ENCODE measurements at places on chromosomes 7 and 10.

- no peak for DNase-seq
These were observed 44.8 kb downstream of the MALSU1 start for GRCh38 chr7:23343806-23344475.

GRCh38 chr10:51567271-51567670 is 132.1 kb downstream of the CSTF2T start:
- no peak for DNase-seq

DNA sequence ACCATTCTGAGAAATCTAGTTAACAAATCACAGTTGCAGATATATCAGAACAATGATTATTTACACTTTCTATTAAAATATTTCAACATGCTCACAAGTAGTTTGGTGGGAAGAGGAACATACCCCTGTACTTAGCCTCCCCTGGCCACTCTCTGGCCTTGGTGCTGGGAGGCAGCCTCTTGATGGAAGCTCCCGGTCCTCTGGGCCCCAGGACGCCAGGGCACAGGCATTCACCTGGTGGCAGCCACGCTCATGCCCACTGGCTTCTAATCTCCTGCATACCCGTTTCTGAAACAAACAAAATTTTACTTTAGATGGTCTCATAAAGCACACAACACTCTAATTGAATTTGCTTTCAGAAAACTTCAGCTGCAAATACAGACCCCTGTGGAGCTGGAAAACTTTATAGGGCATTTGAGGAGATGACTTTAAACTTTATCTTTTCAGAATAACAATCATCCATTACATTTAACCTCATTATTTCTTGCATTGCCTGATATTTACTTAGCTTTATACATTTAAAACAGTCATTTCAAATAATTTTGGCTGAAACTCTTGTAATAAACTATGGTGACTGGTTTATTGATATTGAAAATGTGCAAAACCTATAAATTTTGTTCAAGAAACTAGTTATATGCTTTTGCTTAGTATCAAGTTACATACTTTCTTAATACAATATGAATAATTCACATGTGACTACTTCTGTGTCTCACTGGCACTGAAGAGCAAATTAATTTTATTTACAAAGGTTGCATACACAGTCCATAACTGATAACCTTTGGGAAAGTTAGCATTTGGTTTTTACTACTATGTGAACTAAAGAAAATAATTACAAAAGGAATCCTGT is 30.8 kb downstream of the C10orf143 start:
- DNase-seq: no peak

GRCh38 chr7:142873281-142873784 is 12.2 kb downstream of the TRPV6 start:
- DNase-seq: peak; percentile 65

DNA sequence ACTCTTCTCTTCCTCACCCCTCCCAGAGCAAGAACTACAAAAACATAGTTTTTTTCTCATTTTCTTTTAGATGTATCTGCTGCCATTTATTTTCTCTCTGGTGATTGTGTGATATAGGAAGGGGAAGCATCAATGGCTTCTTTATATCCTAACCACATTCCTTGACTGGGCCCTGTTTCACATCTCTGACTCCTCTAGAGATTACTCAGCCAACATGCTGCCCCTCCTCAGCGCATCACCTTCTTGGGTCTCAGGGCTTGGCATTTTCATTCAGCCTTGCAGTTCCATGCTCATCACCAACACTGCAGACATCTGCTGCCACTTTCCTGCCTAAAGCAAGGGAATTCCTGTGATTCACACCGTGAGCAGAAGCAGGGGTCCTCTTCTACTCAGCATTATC is 705.5 kb downstream of the AUTS2 start:
- peak; percentile 63 for DNase-seq

DNA sequence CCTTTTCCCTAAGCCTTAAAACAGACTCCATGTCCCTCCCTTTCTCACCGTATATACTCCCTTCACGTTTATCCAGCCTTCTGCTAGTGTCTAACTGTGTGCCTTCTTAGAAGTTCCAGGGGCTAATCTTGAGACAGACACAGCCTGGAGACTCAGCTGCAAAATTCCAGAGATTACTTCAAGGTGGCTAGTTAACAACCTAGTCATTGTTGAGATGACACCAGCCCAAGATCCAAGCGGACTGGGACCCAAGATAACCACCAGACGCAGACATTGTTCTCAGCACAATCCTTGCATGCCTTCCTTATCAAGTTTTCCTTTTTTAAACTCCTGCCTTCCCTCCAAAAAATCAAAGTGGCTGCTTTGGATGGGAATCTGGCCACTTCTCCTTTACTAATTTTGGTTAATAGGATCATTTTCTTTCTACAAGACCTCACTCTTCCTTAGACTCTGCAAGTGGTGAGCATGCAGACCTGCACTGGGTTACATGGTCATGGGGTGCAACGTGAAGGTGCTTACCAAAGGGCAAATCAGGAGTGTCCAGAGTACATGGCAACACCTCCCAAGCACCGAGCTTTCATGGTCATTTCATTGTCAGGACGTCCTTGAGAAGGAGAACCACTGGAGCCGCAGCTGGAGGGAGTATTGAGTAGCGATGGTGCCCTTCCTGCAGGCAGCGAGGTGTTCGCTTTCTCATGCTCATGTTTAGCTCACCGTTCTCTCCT is 69.7 kb downstream of the ANLN start:
- DNase-seq: peak; percentile 78

DNA sequence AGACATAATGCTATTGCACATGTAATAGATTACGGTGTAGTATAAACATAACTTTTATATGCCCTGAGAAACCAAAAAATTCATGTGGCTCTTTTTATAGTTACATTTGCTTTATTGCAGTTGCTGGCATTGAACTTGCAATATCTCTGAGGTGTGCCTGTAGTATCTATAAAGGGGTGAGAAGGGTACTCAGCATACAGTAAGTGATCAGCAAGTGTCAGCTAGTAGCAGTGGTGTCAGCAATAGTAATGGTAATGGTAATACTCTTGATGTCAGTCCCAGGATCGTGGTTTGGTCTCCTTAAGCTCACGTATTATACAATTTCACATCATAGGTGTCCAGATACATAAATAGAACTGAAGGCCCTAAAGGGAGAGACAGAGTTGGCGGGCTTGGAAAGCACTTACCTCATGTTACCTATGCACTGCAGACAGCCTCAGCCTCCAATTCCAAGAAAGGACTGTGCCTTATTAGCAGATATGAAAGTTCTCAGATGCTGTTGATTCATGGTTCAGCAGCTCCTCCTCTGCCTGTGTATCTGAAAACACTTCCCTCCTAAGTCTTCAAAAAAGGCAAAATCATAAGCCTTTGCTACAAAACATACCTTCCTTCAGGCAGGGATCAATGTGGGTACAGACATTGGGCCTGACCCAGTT is 6.6 kb upstream of the GIMAP7 start:
- no peak for DNase-seq

GRCh38 chr7:73363225-73364005 is 35.5 kb downstream of the FKBP6 start:
- no peak for DNase-seq

DNA sequence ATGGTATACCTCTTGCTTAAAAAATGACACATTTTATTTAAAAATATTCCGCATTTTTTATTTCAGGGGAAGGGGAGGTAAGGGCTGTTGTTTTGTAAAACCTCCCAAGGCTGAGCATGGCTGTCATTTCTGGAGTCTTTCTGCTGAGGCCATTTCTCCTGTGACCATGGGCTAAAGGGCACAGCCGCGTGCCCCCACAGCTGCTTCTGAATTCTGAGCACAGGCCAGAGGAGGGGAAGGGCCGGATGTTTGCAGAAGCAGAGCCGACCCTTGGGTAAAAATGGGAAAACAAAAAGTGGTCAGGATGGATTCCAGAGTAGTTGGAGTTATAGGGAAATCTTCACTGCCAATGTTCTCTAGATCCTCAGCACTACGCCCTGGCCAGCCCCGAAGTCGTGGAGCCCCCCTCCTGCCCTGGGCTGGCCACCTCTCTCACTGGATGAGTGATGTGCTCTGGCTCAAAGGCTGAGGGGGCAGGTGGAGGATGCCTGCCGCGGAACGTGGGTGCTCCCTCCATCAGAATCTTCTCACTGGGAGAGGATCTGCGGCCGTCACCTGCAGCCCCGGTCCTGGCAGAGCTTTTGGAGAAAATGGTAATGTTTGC is 131.3 kb upstream of the ZEB1 start:
- DNase-seq: no peak

- peak; percentile 87 for DNase-seq
These were observed 3.1 kb downstream of the ADIRF start for GRCh38 chr10:86971232-86971991.

DNA sequence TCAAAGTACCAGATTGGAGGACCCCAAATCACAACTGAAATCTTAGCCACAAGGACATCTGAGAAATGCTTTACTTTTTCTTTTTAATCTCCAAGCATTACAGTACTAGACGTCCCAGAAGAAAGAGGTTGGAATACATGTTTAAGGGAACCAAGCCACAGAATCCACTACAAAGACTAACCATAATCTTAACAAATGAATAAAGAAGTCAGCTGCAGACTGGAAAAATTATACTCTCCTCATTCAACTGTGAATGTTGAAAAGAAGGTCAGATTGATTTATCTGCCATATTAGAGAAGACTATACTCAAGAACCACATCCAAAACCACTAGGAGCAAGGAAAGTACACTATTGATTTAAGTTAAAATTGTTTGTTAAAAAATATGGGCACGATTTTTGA is 102.1 kb upstream of the ABCB5 start:
- no peak for DNase-seq

DNA sequence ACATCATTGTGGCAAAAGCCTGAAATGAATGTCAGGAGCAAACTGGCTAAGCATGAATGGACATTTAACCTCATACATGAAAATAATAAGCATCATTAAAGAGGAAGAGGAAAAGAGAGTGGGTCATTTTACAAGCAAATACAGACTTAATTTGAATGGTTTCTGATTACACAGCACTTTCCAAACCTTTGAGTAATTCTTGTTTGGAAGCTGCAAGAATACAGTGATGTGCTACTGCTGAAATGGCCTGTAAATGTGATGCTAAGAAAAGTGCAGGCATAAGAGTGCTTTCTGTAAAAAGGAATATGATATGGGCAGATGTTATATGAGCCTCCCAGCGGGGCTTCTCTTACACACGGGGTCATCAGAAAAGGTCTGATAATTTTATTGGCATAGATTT is 30.2 kb downstream of the TAS2R16 start:
- no peak for DNase-seq

DNA sequence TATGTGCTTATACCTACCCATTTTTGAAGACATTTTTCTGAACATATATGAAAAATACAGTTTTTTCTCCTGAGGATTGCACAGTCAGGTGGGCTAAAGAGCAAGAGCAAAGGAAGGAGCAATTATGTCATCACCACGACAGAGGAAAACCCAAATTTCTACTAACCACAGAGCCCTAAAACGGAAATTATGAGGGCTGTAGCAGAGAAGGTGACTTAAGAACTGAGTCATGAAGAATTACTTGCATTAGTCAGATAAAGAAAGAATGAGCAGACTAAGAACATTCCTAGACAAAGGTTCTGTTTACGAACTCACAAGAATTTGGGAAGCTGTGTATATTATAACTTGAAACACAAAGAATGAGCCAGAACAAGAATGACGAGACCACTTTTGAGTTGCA is 974.4 kb downstream of the NXPH1 start:
- DNase-seq: peak; percentile 65
